ENCODE measurements at places on chromosomes 16 and 17. TPM values are rescaled to one million over a fixed set of nuclear protein-coding genes. Genes with fewer than 3 reads are reported as not detected.
A peak's percentile ranks its signal among the peaks of the same experiment; 100 is the strongest.

DNA sequence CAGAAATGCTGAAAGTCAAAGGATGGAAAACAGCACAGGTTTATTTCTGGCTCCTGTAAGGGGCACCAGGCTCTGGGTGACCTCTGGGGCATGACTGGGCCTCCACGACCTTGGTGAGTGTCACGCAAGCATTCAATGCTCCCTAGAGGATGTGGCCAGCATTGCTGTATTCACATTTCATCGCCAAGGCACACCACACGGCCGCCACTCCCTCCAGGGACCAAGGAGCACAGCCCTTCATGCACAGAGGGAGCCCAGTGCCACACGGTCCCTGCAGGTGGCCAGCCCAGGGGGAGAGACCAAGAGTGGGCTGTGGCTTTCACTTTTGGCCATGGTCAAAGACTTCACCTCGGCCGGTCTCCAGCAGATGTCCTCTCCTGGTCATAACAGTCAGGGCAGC lies 137.4 kb upstream of the TNRC6C start:
- peak; percentile 50 for DNase-seq

DNA sequence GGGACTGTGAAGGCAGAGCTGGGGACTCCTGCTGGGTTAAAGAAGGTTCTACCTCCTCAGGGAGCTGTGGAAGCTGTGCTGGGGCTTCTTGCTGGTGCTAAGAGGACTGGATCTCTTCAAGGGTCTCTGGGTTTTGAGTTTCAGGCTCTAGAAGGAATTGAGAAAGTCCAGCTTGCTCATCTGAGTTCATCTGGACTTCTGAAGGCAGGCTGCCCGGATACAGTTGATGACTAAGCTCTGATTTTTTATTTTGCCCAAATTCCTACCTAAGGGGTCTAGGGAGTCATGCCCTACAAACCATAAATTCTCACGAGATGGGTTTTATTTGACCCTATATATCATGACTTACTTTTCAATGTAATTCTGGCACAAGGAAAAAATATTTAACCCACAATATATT lies 46.8 kb upstream of the TMEM97 start:
- DNase-seq, result no peak

GRCh38 chr17:44548376-44549230 lies 8.7 kb upstream of the FZD2 start:
- DNase-seq, result no peak

GRCh38 chr17:35981908-35982330 lies 622 bp upstream of the CCL16 start:
- no peak for DNase-seq

TMEM238L gene
- not detected for total RNA-seq

HBZ gene
- total RNA-seq, result not detected

DNA sequence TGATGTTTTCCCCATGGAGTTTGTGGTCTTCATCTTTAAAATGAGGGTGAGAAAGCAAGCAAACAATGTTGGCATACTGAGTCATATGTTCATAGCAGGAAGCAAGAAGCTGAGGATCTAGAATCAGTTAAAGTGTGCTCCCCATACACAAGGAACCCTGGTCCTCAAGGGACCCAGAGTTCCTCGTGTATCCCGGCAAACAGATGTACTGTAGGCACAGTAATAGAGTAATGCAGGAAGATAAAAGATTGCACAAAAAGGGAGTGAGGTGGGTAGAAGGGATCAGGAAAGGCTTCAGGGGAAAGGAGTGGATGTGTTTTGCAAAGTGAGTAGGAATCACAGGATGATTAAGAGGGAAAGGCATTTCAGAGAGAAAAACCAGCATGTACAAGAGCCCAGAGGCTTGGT lies 412.3 kb upstream of the CDH11 start:
- no peak for DNase-seq

DNA sequence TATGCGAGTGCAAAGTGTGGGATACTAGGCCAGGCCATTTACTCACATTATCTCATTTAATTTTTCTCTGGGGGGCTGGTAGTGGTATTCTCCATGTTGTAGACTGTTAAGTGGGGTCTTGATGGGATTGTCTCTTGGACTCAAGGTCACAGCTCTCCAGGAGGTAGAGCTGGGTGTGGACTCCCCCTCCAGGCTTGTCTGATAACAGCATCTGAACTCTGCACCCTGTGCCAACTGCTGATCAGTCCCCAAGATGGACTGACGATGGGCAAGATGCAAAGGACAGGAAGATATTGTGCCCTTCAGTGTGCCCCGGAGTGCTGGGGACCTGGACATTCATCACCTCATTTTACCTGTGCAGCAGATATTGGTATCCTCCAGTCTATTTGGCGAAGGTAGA lies 147.8 kb downstream of the MSI2 start:
- DNase-seq, result no peak

MXRA7 gene
- 336 TPM for total RNA-seq

DNA sequence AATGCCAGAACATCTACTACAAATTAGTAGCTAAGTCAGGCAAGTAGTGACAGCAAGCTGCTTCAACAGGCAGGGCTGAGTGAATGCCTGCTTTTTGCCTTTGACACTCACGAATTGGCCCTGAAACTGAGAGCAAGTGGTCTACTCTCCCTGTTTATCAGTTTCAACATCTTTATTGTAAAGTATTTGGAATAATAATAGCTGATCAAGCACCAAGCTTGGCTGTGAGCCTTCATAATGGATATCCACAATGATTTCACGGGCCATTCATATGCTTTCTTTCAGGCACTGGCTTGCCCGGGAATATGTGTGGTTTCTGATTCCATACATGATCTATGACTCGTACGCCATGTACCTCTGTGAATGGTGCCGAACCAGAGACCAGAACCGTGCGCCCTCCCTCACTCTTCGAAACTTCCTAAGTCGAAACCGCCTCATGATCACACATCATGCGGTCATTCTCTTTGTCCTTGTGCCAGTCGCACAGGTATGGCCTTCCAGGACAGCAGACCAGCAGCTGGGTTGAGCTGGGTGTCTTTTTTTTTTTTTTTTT lies 5.2 kb downstream of the TLCD3A start:
- no peak for DNase-seq

- DNase-seq, result no peak
Measured at GRCh38 chr17:21166595-21167210, 39.9 kb downstream of the DHRS7B start.

DNA sequence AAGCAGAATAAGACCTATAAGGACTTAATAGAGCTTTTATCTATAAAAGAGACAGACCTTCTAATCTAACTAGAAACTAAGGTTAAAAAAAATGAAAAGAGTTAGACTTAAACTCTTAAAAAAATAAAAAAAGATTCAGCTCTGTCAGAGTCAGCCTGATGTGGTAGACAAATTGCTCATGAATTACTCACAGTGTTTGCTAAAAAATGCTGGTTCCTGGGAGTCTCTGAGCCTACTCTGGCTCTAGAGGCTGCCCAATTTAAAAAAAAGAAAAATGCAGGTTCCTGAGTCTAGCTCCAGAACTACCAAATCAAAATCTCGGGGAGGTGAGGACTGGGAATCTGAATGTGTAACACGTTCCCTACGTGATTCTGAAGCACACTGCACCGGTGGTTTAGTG lies 18.1 kb downstream of the SOST start:
- DNase-seq, result no peak

TBC1D28 gene
- not detected for total RNA-seq

GRCh38 chr17:16584273-16584995 lies 15.4 kb upstream of the ZNF287 start:
- DNase-seq, result peak; percentile 97

DNA sequence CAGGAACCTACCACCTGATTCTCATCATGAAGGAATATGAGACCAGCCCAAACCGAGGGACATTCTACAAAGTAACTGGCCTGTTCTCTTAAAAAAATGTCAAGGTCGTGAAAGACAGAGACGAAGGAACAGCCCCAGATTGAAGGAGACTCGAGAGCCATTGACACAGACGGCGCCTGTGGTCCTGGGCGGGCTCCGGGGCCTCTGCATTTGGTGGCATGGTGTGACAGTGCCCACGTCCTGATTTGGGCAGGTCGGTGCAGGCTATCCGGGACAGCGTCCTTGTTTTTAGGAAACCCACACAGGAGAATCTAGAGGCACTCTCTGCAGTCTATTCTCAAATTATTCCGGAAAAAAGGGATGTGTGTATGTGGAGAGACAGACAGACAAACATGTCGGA lies 64.1 kb downstream of the ADCY9 start:
- no peak for DNase-seq

SCGB1C2 gene
- total RNA-seq, result not detected

DNA sequence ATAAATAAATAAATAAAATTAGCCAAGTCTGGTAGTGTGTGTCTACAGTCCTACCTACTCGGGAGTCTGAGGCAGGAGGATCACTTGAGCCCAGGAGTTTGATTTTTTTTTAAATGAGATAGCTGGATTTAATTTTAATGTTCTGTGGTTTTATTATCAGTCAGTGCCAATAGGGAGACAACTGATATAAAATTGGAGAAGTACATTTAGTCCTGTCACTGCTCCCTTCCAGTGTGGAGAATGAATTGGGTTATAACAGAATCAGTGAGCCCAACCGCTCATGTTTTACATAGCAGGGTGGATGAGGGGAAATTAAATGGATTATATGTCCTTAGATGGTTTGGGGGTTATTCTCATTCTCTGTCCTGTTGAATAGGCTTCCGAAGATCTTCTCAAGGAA lies 6.2 kb downstream of the NME1 start:
- DNase-seq, result no peak

FA2H gene
- total RNA-seq, result 0.16 TPM

- no peak for DNase-seq
Measured at GRCh38 chr17:57512258-57512657, 232.8 kb downstream of the CCDC182 start.

DNA sequence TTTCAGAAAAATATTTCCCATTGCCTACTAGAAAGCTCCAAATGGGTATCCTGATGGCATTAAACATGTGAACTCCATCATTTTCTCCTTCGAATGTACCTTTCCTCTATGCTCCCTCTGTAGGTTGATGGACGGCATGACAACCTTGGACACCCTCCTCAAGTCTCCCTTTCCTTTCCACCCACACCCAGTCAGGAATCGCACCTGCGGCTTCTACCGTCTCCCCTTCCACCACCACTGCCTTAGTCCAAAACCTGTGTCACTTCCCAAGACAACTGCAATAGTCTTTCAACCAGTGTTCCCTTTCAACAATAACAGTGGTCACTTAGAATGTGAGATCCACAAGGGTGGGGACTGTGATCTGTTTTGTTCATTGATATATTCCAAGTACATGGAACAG lies 233.1 kb upstream of the AXIN2 start:
- DNase-seq, result no peak

- no peak for DNase-seq
Measured at GRCh38 chr16:51155199-51155607, 4.1 kb upstream of the SALL1 start.

IL34 gene
- 1.6 TPM for total RNA-seq

TLCD1 gene
- 1.9 TPM for total RNA-seq

SLC35B1 gene
- 53.3 TPM for total RNA-seq

GRCh38 chr17:73822371-73822770 lies 178.1 kb upstream of the SDK2 start:
- no peak for DNase-seq

DNA sequence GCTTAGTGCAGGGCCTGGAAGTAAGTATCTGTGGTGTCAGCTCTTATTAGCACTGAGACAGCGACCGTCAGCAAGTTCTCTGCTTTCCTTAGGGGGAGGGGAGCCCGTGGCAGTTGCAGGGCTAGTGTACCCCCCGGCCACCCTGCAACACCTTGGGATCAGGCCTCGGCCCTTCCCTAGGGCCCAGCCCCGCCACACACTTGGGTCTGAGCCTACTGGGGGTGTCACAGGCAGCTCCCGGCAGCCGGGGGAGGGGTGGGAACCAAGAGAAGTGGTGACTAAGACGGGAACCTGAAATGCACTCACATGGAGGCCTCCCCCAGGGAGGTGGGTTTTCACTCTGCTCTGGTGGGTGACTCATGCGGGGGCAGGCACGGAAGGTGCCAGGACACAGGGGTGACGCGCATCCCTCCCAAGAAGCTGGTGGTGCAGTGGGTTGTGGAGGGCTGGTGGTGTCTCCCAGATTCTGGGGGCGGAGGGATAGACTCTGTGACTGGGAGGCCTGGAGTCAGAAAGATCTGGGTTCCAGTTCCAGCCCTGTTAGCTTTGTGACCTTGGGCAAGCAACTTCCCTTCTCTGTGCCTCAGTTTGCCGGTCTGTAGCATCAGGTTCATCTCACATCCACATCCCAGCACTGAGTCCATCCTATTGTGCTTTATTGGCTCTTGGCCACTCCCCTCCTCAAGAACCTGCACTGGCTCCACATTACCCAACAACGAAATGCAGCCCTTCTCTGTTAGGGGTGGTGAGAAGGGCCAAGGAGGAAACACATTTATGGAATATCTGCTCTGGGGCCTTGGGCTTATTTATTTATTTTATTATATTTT lies 44.5 kb downstream of the LAT start:
- no peak for DNase-seq

- no peak for DNase-seq
Measured at GRCh38 chr16:58339452-58339981, 44.7 kb upstream of the PRSS54 start.

DNA sequence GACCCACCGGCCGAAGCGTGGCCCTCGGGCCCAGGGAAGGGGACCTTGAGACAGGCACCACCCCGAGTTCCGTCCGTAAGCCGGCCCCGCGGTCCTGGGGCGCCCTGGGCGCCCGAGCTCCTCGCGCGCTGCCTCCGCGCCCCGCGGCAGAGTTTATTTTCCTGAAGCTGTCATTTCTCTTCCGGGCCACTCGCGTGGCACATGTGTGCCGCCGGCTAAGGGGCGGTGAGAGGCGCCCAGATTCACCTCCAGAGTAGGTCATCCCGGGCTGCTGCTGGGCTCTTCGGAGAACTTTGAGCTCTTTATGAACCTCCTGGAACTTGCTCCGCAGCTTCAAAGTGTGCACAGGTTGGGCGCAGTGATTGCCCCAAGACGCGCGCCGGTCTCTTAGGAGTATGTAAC lies 489 bp downstream of the ZC3H18 start:
- no peak for DNase-seq

RHBDF1 gene
- 16.6 TPM for total RNA-seq

DNA sequence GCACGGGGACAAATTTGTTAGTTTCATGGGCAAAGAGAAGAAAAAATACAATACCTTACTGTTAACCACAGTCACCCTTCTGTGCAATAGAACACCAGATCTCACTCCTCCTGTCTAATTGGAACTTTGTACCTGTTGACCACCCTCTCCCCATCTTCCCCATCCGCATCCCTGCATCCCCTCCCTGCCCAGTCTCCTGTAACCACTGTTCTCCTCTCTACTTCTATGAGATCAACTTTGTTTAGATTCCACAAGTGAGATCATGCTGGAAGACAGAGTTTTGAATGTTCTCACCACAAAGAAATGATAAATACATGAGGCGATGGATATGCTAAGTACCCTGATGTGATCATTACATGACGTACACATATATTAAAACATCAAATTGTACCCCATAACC lies 47.7 kb downstream of the CLEC16A start:
- no peak for DNase-seq

KRTAP4-3 gene
- not detected for total RNA-seq

DNA sequence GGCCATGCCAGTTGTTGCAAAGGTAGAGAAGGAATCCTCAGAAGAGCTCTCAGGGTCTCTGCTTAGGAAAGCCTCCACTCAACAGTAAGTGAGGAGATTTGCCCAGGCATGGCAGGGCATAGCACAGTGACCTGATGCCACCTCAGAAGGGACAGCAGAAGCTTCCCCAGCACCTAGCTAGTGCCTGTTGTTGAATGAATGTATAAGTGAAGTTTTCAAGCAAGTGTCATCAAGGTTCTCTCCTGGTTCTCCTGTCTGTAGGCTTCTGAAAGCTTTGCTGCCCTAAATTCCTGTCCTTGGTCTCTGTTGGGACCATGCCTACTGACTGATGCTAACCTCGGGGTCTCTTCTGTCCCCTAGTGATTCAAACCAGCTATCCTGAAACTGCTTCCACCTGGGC lies 114.9 kb upstream of the TBX2 start:
- DNase-seq, result no peak
